Activated CD4-positive, alpha-beta T cell treated with anti-CD3 and anti-CD28 coated beads for 48 hours (primary cell): ENCODE measurements at places on chromosomes 2 and 18.
A peak's percentile ranks its signal among the peaks of the same experiment; 100 is the strongest.

DNA sequence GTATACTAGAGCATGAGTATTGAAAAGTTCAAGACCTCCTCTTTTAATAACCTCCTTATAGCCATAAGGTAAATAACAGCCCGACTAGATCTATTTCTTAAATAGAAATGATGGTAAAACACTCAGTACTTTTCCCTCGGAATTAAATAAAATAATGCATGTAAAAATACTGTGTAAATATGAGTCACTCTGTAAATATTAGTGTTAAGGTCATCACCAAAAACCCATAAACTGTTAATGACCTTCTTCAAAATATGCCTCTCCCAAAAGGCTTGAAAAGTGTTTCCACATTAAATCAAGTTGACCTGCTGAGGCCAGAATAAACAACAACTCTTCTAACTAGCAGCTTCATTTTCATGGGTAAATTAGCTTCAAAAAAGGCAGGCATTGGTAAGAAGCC, 25.3 kb upstream of the BZW1 start:
- DNase-seq = no peak

- DNase-seq = no peak
Observed at GRCh38 chr2:49271060-49271606, 116.8 kb upstream of the FSHR start.

DNA sequence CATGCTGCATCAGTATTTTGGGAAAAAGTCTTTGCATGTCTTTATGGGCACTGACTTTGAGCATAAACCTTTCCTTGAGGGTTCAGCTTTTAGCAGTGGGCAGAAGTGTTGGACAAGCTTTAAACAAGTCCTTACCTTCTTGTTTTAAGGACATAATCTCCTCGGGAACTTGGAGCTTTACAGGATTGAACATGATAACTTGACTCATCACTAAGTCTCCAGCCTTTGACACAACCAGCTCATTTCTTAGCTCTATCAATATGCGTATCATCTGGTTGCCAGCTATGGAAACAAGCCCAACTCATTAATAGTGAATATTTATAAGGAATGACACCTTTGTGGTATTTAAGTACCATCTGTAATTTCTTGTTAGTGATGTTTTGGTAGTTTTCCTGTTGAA, 21.0 kb upstream of the RAB27B start:
- no peak for DNase-seq

DNA sequence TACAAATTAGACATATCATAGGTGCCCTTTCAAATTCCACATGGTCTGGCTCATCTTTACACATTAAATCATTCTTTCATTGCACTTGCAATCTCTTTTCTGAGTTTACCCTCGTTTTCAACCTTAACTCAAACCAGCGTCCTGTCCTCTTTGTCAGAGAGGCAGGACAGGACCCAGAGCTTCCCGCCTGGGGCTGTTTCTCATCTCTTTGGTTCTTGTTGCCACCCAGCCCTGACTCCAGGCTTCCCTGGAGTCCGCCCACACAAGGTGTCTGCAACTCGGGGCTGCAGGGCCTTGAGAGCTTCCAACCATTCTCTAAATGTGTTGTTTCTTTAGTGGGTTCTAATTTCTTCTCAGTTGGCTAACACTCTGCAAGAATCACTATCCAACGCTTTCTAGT, 24.4 kb downstream of the RBMS1 start:
- no peak for DNase-seq

DNA sequence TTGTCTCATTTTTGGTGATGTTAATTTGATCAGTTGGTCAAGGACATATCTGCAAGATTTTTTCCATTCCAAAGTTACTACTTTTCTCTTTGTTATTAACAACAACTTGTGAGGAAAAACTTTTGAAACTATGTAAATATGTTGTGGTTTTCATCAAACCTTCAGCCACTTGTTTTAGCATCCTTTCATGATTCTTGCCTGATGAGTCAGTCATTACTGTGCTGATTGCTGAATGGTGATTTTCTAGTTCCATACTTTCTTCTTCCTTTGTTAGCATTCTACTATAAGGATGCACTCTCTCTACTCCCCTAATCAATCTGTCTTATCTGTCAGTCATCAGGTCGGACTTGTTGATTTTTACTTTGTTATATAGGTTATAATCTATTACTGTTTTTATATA, 10.9 kb downstream of the TMEM87B start:
- DNase-seq = no peak

- DNase-seq = peak; percentile 6
Observed at GRCh38 chr2:75311993-75312392, 112.7 kb upstream of the TACR1 start.

GRCh38 chr18:69830189-69830588, 117.5 kb downstream of the CD226 start:
- no peak for DNase-seq

GRCh38 chr2:46667945-46668344, 188.6 kb downstream of the TMEM247 start:
- no peak for DNase-seq

- no peak for DNase-seq
Observed at GRCh38 chr18:44652722-44653121, 28.0 kb upstream of the SETBP1 start.

- DNase-seq = no peak
Observed at GRCh38 chr2:67612576-67613042, 215.5 kb downstream of the ETAA1 start.

DNA sequence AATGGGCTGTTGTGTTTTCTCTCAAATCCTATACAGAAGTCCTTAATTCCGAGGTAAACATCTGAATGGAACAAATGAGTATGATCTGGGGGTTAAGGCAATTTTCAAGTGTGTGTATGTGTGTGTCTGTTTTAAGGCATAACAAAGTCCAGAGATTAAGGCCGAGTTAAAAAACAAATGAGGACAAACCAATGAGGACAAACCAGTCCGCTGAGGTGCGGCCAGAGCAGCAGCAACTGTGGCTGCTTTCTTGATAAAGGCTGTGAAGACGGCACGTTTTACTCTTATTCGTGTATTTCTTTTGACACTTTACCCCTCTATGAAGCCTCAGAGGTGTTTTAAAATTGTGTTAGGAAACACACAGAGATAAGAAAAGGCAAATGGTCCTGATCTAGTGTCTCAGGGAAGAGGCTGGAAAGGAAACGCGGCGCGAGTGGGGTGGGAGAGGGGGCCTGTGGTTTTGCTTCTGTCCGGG, 495 bp upstream of the GULP1 start:
- no peak for DNase-seq

DNA sequence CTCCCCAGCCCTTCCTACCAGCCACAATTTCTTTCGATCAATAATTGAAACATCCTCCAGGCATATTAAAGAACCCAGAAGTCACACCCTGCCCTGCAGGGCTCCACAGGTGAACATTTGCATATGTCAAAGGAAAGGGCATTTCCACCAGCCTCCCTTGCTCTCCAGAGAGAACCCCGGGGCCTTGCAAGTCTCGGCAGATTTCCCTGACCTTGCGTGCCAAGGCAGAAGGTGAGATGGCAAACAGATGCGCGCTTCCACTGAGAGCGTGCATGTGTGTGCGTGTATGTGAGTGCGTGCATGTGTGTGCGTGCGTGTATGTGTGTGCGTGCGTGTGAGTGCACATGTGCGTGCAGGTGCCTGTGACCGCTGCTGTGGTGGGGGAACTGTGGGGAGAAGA, 120.3 kb downstream of the INO80D start:
- DNase-seq = no peak

DNA sequence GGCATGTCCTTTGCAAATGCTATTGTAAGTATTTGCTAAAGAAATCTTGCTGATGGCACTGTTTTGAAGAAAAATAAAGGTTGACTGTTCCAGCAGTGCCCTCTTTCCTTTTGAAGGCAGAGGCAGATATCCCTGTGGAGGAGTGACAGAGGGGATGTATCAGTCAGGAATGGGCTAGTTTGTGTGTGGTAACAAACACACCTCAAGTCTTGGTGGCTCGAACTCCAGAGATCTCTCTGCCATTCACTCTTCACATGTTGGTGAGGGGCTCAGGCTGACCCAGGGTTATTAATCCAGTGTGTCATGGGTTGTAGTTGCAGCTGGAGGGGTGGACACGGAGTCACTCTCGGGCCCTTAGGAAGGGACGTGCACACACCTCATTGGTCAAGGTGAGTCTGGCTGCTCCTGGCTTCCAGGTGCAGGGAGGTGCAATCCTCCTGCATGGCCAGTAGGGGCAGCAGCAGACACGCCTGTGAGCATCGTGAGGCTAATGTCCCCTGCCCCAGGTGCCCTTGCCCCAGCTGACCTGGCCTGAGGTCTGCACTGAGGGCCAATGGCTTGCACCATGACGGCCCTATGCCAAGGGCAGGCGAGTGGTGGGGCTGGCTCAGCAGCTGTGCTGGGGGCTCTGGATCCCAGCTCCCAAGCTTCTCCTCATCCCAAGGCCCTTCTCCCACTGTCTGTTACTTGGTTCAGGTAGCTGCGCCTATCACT, 146.5 kb downstream of the ASB1 start:
- DNase-seq = peak; percentile 43

DNA sequence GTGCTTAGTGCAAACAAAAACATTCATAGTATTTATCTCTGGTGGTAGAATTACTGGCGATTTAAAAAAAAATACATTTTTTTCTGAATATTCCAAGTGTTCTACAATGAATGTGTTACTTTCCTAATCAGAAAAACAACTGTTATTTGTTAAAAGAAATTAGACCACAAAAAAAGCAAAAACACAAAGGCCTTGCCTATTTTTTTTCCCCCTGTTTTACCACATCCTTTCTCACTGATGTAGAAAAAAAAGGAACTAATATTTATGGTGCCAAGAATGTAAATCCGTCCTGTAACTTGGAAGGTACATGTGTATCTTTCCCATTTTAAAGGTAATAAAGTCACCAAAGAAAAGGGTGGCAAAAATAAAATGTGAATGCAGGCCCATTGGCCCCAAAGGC, 28.4 kb upstream of the MGAT4A start:
- DNase-seq = no peak

GRCh38 chr2:18518116-18519111, 42.0 kb downstream of the RDH14 start:
- no peak for DNase-seq

DNA sequence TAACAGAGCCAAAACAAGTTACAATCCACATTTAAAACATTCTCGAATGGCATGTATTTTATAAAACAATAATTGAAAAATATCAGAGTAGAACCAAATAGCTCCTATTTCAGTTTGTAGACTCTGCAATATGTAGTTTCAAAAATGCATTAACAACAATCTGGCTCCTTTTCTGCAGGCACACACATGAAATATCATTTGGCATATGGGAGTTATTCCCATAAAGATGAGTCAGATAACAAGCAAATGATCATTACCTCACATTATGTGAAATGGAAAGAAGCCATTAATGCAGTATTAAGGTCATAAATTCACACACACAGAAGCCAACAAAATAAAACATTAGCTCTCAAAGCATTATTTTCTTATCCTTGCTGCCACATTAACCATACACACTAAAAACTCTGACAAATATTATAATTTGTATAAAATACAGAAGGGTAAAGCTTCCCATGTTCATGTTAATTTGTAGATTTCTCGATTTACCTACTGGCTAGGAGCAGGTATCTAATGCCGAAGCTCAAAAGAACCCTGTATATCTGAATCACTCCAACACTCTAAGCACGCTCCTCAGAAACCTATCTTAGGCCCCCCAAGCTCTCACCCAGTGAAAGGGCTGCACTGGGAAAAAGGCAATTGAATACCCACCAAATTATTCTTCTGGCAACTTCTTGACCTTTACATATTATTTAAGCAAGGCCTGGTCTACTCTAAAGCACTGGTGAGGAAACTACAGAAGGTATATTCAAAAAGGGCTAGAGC, 13.8 kb downstream of the NBAS start:
- DNase-seq = no peak

- DNase-seq = no peak
Observed at GRCh38 chr2:127577973-127578372, 42.5 kb downstream of the MYO7B start.

- peak; percentile 41 for DNase-seq
Observed at GRCh38 chr2:219175928-219176817, 552 bp downstream of the CNPPD1 start.

DNA sequence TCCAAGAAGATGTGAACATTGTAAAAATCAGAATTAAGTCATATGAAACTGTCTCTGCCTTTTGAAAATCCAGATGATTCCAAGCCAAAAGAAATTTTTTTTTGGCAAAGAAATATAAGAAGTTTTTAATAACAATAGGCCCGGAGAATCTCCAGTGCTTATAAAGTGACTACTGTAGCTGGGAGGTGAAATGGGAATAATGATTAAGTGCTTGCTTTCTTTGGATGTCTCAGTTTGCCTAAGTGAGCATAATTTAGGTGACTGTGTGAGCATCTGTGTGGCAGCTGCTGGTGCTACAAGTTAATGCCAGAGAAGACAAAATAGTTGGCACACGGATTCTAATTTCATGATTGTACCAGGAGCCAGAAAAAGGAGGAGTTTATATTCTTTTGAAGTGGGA, 185.0 kb downstream of the LTBP1 start:
- no peak for DNase-seq

DNA sequence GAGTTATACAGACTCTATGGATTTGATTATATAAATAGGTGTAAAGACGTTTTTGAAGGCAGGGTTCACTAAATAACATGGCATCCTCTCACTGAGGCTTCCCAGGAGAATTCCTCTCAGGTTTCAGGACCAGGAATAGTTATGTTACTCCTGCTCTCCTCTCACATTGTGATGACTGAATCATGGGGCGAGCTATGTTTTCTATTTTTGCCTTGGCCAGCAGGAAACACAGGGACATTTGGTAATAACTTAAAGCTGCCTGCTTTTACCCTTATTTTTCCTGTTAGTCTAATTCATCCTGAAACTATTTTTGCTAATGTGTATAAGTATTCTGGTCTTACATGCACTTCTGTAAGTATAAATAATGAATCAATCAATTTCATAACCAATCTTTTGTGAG, 115.3 kb upstream of the ITGB6 start:
- no peak for DNase-seq

GRCh38 chr2:26364669-26365068, 18.1 kb upstream of the ADGRF3 start:
- no peak for DNase-seq

GRCh38 chr2:3169106-3169870, 208.3 kb downstream of the EIPR1 start:
- DNase-seq = no peak

DNA sequence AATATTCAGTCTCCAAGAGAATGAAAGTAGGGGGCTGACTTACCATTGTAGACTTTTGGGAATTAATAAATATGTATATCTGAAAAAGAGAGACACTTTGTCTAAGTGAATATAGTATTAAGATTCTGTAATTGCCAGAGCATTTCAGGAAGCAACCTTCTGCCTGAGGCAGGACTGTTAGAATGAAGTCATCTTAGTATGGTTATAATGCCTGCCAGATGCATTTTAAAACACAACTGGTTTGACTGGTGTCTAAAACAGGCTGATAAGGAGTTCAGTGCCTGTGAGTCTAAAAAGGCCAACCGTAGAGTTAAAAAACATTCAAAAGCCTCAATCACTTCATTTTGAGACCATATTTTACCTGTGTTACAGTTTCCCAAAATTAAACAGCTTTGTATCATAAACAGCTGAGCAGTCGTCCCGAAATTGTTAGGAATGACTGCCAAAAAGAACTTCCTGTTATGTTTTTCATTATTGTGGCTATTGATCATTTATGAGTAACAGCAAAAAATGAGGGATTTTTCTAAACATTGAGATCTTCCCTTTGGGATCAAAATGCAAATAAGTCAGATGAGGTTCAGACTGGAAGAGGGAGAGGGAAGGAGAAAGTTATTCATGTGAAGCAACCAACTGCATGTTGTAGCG, 443.9 kb downstream of the PID1 start:
- DNase-seq = no peak

GRCh38 chr18:78523850-78524249, 455.8 kb upstream of the SALL3 start:
- no peak for DNase-seq
